Activated CD4-positive, alpha-beta memory T cell treated with anti-CD3 and anti-CD28 coated beads, Interleukin-2, amount 10 ng/mL, durations not matched to agents 7 days and 5 days (primary cell): ENCODE measurements at places on chromosomes 7 and 10. TPM values are rescaled to one million over a fixed set of nuclear protein-coding genes. Genes with fewer than 3 reads are reported as not detected.

Gene IL6
- total RNA-seq, result 0.53 TPM

DNA sequence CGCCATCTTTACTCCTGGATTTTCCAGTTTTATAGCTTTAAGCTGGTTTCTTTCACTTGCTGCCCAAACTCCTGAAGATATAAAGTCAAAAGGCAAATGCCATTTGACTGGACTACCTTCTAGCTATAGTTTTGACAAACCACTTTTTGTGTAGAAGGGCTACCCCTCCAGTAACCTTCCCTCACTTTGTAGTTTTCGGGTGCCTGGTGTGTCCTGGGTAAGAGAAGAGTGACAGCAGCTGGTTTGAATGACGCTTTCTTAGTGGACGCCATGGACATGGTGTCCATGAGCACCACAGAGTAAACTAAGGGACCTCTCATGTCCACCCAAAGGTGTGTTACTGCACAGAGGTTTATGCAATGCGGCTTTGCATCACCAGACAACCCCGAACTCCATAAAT lies 21.2 kb upstream of the PITRM1 start:
- peaks cover 20% of the 10 kb centered on the region for H3K4me1 ChIP-seq
- no peak overlapping the region for H3K27ac ChIP-seq
- no peaks in the 10 kb centered on the region for H3K36me3 ChIP-seq
- H3K27me3 ChIP-seq, result peaks cover 74% of the 10 kb centered on the region

GRCh38 chr10:32347363-32348022 lies 535 bp upstream of the EPC1 start:
- H3K27me3 ChIP-seq, result no peaks in the 10 kb centered on the region
- DNase-seq, result no peak
- H3K27ac ChIP-seq, result peak overlapping the region; percentile 68
- peak overlapping the region; percentile 58 for H3K4me3 ChIP-seq
- H3K4me1 ChIP-seq, result peaks cover 62% of the 10 kb centered on the region
- peaks cover 46% of the 10 kb centered on the region for H3K36me3 ChIP-seq

DNA sequence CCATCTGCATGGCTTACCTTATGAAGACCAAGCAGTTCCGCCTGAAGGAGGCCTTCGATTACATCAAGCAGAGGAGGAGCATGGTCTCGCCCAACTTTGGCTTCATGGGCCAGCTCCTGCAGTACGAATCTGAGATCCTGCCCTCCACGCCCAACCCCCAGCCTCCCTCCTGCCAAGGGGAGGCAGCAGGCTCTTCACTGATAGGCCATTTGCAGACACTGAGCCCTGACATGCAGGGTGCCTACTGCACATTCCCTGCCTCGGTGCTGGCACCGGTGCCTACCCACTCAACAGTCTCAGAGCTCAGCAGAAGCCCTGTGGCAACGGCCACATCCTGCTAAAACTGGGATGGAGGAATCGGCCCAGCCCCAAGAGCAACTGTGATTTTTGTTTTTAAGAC lies 12.4 kb downstream of the DUSP5 start:
- H3K36me3 ChIP-seq, result peaks cover 98% of the 10 kb centered on the region
- H3K4me1 ChIP-seq, result peaks cover 81% of the 10 kb centered on the region
- no peak for DNase-seq
- no peaks in the 10 kb centered on the region for H3K27me3 ChIP-seq

Gene PRPS1L1
- not detected for total RNA-seq

GRCh38 chr10:36608251-36608650 lies 517.1 kb upstream of the ANKRD30A start:
- H3K36me3 ChIP-seq, result no peaks in the 10 kb centered on the region
- H3K27ac ChIP-seq, result no peak overlapping the region
- H3K4me3 ChIP-seq, result no peak overlapping the region
- H3K27me3 ChIP-seq, result no peaks in the 10 kb centered on the region
- H3K4me1 ChIP-seq, result no peaks in the 10 kb centered on the region

Gene CYP17A1
- not detected for total RNA-seq

DNA sequence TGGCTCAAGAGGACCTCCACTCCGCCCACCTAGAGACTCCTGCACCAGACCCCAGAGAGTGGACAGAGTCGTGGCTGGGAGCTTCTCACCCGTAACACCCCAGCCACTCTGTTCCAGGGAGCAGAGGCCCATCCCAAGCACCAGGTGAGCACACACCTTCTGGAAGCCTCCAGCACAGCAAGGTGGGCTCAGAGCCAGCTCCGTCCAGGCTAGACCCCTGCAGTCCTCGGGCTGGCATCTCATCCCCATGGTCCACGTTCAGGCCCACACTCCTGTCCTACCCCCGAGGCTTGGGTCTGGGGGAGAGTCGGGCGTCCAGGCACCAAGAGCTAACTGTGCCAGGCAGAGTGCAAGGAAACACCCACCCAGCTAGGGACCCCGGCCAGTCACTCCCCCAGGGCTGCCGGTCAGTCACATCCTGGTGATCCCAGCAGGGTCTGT lies 13.2 kb downstream of the PDGFA start:
- H3K27ac ChIP-seq, result no peak overlapping the region
- no peaks in the 10 kb centered on the region for H3K4me1 ChIP-seq
- no peak for DNase-seq
- no peaks in the 10 kb centered on the region for H3K27me3 ChIP-seq

DNA sequence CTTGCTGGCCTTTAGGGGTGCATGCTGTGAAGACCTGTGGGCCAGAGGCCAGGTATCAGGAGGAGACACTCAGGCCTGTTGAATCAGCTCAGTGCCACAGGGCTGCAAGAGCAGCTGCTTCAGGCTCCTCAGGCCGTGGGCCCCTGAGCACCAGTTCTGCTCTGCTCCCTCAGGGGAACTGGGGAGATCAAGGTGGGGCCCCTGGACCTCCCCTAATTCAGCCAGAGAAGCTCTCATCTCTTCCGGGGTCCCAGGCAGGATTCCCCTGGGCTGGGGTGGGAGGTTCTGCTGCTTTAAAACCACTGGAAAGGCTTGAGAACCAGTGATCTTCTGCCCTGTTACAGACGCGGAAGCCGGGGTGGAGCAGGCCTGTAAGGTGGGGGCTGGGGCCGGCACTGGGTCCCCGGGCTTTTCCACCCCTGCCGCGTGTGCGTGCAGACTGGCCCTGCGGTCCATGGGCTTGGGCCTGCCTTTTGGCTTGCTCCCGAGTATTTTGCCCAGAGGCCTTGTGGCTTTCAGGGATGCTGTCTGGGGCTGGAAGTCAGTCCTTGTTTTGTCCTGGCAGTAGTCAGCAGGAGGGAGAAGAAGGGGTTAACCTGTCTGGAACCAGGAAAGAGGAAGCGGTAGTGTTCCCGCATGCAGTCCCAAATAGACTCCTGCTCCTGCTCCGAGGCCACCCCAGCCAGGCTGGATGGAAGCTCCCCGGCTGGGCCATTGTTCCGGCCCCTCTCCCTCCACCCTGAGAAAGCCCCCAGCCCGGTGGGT lies 74.3 kb downstream of the LHPP start:
- H3K36me3 ChIP-seq, result no peaks in the 10 kb centered on the region
- H3K27ac ChIP-seq, result no peak overlapping the region
- no peaks in the 10 kb centered on the region for H3K4me1 ChIP-seq
- H3K27me3 ChIP-seq, result peaks cover 3% of the 10 kb centered on the region
- H3K4me3 ChIP-seq, result no peak overlapping the region

DNA sequence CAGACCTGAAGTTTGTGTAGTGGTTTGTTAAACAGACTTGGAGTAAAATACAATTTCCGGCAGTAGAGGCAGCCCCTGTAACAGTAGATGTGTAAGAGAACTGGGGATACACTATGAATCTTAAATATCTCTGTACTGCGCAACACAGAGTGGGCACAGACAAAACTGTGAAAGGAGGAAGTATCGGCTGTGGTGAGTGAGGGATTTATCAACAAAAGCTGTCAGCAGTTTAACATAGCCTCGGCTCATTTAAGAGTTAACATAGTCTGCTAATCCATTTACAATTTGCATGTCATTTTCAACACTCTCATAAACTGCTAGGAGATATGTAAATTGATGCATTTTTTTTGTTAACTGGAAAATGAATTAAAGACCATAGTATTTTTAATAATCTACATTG lies 225.2 kb downstream of the ZWINT start:
- no peaks in the 10 kb centered on the region for H3K36me3 ChIP-seq
- DNase-seq, result no peak
- H3K27me3 ChIP-seq, result no peaks in the 10 kb centered on the region
- H3K4me3 ChIP-seq, result no peak overlapping the region
- H3K27ac ChIP-seq, result no peak overlapping the region

GRCh38 chr10:77835669-77836086 lies 90.9 kb downstream of the DLG5 start:
- DNase-seq, result no peak
- H3K36me3 ChIP-seq, result no peaks in the 10 kb centered on the region
- H3K4me3 ChIP-seq, result no peak overlapping the region
- H3K27ac ChIP-seq, result peak overlapping the region; percentile 90
- no peaks in the 10 kb centered on the region for H3K27me3 ChIP-seq

Gene PKD2L1
- 0.18 TPM for total RNA-seq

- H3K4me3 ChIP-seq, result peak overlapping the region; percentile 99
- peaks cover 71% of the 10 kb centered on the region for H3K4me1 ChIP-seq
- peaks cover 88% of the 10 kb centered on the region for H3K36me3 ChIP-seq
- no peak for DNase-seq
- H3K27ac ChIP-seq, result peak overlapping the region; percentile 89
Observed at GRCh38 chr7:142799437-142799835, 28.7 kb downstream of the PRSS2 start.

Gene ARMC3
- total RNA-seq, result not detected

DNA sequence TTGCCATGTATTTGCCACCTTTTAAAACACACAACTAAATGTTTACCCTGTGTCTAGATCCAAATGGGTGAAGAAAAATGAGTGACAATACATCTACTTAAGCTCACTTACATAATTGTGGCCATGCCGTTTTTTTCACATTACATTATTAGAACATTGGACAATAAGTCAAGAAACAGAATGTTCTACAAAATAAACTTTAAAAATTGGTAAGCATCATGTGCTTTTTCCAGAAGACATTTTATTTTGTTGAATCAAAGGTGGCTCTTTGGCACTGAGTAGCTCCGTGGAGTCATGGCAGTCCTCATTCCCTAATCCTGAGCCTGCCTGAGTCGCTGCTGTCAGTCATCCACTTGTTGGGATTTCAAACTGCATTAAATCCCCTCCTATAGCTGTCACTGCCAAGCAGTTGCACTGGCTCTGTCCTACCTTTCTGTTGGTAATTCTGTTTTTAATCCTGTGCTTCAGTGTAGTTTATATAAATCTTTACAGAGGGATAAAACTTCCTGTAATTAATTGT lies 32.3 kb downstream of the CAV1 start:
- H3K27me3 ChIP-seq, result peaks cover 44% of the 10 kb centered on the region
- no peak overlapping the region for H3K4me3 ChIP-seq
- no peak for DNase-seq
- H3K4me1 ChIP-seq, result no peaks in the 10 kb centered on the region
- no peaks in the 10 kb centered on the region for H3K36me3 ChIP-seq

DNA sequence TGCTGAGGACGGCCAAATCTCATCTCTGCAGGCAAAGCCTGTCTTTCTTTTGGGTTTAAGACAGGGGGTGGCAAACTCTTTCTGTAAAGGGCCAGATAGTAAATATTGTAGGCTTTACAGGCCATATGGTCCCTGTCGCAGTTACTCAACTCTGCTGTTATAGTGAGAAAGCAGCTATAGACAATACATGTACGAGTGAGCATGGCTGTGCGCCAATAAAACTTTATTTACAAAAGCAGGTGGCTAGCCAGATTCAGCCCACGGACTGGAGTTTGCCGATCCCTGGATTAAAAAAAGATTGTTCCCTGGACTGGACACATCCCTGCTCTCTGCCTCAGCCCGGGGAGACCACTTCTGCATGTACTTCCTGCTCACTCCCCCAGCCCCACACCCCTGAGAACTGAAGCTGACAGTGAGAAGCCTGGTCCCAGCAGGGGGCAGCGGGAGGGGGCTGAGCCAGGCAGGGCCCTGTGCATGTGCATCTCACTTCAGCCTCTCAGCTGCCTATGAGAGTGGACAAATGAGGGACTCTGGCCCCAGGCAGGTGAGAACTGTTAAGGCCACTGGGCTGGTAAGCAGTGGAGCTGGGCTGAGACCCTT lies 392.4 kb downstream of the PLXNA4 start:
- H3K27ac ChIP-seq, result no peak overlapping the region
- H3K36me3 ChIP-seq, result no peaks in the 10 kb centered on the region
- no peaks in the 10 kb centered on the region for H3K4me1 ChIP-seq
- DNase-seq, result no peak
- H3K27me3 ChIP-seq, result no peaks in the 10 kb centered on the region

DNA sequence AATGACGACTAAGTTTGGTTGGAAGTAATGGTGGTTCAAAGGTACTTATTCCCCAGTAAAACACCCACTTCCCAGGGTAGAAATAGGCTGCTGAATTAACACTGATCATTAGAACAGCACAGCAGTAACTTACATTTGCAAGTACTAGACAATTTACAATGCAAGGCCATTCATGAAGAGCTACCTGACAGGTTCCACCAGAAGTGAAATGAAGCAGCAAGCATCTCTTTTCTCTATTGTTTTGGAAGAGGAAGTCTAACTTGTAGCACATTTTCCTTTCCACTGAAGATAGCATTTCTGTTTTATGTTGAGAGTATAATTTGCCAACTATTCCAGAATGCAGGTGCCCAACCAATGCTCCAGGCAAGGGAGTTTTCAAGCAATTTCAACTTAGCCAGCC lies 145.9 kb downstream of the CREB5 start:
- H3K27me3 ChIP-seq, result no peaks in the 10 kb centered on the region
- no peaks in the 10 kb centered on the region for H3K36me3 ChIP-seq
- no peaks in the 10 kb centered on the region for H3K4me1 ChIP-seq
- DNase-seq, result no peak

- H3K36me3 ChIP-seq, result no peaks in the 10 kb centered on the region
- H3K27ac ChIP-seq, result no peak overlapping the region
- DNase-seq, result no peak
- no peaks in the 10 kb centered on the region for H3K27me3 ChIP-seq
Observed at GRCh38 chr10:53528974-53529373, 756.4 kb upstream of the MBL2 start.

Gene MRLN
- total RNA-seq, result not detected

DNA sequence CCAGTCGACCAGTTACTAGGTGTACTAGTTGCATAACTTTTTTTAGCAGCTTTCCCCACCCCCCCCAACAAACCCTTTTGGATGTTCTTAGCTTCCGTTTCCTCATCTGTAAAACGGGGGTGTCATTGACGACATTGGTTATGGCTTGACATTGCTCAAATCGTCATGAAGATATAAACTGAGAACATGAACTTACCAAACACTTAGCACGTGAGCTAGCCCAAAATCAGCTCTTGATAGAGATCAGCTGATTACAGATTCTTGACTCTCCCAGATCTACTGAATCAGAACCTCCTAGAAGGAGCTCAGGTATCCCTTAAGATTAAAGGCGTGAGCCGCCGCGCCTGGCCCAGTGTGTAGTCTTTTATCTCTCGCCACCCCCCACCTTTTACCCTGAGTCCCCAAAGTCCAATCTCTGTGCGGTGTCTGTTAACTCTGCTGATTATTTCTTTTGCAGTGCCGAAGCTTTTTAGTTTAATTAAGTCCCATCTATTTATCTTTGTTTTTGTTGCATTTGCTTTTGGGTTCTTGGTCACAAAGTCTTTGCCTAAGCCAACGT lies 1.0 kb upstream of the GNA12 start:
- peaks cover 32% of the 10 kb centered on the region for H3K4me1 ChIP-seq
- H3K27ac ChIP-seq, result no peak overlapping the region
- DNase-seq, result no peak
